Esophagus muscularis mucosa (tissue), 4 donors: ENCODE measurements at places on chromosomes 1 and 21. TPM values are rescaled to one million over a fixed set of nuclear protein-coding genes. Genes with fewer than 3 reads are reported as not detected.

The SPATA46 gene
- total RNA-seq: not detected

The OR14K1 gene
- not detected for total RNA-seq

The LCE2B gene
- total RNA-seq: not detected

The C1QB gene
- 254 TPM for total RNA-seq

The RNU1-4 gene
- not detected for total RNA-seq

The ACBD3 gene
- 28.1 TPM for total RNA-seq

The KRTAP19-6 gene
- total RNA-seq: not detected

The CCNL2 gene
- total RNA-seq: 136 TPM

The SAMD11 gene
- 18.0 TPM for total RNA-seq

The BTG3 gene
- total RNA-seq: 37.4 TPM

The ZNF593OS gene
- total RNA-seq: not detected

The MARCKSL1 gene
- total RNA-seq: 4.2 TPM

The LYSMD1 gene
- 12.0 TPM for total RNA-seq

The F13B gene
- not detected for total RNA-seq

The AXDND1 gene
- 2.5 TPM for total RNA-seq

The SPATA6 gene
- total RNA-seq: 12.4 TPM

The RNF186 gene
- not detected for total RNA-seq

The ADORA3 gene
- 13.3 TPM for total RNA-seq

The FAM131C gene
- 0.39 TPM for total RNA-seq

The CNR2 gene
- not detected for total RNA-seq

The TNFRSF8 gene
- 2.7 TPM for total RNA-seq

The UTS2 gene
- not detected for total RNA-seq

The PRDM2 gene
- 37.3 TPM for total RNA-seq

The AKT3 gene
- total RNA-seq: 73.9 TPM

The FCGR2B gene
- total RNA-seq: 19.1 TPM
